ENCODE measurements at places on chromosomes 3 and 15.

- no peak for DNase-seq
Measured at GRCh38 chr3:177137774-177138705, 59.2 kb downstream of the TBL1XR1 start.

- no peak for DNase-seq
Measured at GRCh38 chr3:44870375-44871061, 3.9 kb upstream of the TGM4 start.

- DNase-seq: no peak
Measured at GRCh38 chr3:141735176-141735575, 2.9 kb upstream of the RNF7 start.

DNA sequence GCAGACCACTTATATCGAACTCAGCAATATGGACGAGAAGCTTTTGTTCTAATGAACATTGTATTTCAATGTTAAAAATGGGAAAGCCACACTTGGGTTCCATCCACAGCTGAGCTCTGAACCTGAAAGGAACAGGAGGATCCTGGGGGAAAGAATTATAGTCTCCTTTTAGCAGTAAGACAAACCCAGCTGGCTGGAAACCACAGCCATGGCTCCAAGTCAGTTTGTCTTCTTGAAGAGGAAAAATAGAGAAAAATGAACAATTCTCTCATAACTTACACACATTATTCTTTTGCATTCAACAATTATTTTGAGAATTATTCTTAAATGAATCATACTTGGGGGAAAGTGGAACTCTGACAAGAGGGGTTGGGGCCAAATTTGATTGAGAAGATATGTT is 149.2 kb upstream of the VEPH1 start:
- DNase-seq: no peak

GRCh38 chr3:37545479-37545878 is 316.2 kb upstream of the CTDSPL start:
- no peak for DNase-seq

GRCh38 chr15:96345560-96346399 is 15.3 kb downstream of the NR2F2 start:
- DNase-seq: no peak

DNA sequence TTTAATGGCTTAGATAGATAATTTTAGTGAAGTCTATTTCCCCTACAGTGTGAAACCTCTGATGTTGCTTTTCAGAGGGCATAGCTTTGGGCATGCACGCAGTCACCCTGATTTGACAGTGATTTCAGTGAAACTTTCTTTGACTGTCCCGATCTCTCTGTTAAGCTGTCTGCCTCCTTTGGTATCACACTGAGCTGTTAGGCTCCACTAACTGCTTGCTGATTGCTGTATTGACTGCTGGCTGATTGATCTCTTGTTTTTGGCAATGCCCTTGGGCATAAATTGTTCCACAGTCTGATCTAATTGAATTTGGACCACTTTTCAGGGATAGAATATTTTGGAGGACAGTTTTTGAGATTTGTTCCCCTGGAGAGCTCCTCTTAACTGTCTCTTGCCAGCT is 68.5 kb upstream of the CCDC54 start:
- no peak for DNase-seq

GRCh38 chr3:179016979-179017670 is 54.5 kb downstream of the ZMAT3 start:
- DNase-seq: no peak

- no peak for DNase-seq
Measured at GRCh38 chr3:96833301-96833700, 18.9 kb downstream of the EPHA6 start.

- DNase-seq: no peak
Measured at GRCh38 chr3:188686324-188686723, 485.4 kb upstream of the TPRG1 start.

DNA sequence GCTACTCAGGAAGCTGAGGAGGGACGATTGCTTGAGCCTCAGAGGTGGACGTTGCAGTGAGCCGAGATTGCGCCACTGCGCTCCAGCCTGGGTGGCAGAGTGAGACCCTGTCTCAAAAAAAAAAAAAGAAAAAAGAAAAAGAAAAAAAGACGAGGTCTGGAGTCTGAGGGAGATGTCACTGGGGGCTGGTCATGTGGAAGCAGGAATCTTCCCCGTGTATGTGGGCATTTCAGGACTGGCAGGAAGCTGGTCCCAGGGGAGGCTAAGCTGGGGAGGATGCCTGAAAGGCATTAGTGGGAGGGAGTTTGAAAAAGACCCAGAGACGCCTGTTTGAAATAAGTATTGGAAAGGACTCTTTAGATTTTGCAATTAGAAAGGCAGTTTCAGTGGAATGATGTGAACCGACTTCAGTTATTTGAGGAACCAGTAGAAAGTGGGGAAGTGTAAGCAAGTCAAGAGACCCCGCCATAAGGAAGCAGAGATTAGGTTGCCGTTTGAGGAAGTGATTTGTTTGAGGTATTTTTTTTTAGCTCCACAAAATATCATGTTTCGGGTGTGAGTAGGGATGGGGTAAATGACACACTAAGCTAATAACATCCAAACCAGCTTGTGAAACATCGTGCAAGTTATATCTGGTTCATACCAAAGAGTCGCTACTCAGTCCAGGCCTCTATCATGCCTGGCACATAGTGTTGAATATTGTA is 55.5 kb downstream of the ST6GAL1 start:
- DNase-seq: no peak

GRCh38 chr15:48962662-48963523 is 826 bp downstream of the SHC4 start:
- no peak for DNase-seq

- no peak for DNase-seq
Measured at GRCh38 chr15:60471314-60471713, 7.6 kb downstream of the ICE2 start.

- no peak for DNase-seq
Measured at GRCh38 chr3:125200731-125201139, 11.8 kb downstream of the SLC12A8 start.

DNA sequence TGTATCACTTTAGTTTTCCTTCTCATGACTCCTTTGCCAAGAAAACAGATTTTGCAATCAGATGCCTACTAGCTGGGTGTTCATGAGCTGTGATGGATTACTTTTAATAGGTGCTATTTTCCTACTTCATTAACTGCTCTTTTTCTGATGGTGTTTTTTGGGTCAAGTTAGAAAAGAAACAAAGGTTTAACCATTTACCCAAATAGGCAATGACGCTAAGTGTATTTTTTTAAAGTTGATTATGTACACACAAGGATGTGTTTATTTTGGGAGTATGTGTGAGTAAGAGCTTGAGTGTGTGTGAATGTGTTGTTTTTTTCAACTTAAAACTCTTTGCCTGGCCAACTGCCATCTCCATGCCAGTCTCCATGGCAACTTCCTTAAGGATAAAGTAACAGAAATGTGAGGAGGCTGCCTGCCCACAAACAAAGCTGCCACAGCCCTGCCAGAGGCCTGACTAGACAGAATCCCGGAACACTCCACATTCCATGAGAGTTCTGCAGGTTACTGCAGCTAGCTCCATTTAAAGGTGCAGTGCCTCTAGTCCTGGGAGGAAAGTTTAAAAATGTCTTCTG is 215.6 kb upstream of the RBMS3 start:
- DNase-seq: no peak

DNA sequence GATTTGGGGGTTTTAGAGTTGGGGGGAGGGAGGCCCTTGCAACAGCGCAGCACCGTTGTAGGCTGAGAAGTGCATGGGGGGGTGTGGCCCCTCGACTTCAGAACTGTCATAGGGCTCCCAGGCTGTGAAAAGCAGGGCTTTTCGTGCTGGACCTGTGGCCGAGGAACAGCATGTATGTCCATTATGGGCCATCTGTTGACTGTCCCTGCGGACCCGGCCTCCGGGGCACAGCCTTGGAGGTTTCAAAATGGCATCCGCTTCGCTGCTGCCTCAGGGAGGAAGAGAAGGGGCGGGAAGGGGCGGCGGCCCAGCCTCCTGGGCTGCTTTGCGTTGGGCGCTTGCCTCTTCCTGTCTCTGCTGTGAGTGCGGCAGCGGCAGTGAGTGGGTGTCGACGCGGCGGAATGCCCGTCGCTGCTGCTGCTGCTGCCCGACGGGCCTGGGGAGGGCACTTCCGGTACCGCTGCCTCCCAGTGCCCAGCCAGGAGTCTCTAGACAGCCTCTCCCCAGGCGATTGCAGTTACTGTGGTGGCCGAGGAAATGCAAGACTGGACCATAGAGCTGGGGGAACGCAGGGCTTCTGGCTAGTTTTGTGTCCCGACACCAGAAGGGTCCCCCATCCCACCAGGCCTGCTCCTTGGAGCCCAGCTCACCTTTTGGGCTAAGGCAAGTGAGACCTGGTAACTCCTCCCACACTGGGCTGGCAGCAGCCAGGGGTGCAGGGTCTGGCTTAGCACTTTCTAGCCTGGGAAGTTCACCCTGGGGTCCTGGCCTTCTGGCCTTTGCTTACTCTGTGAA is 1.9 kb downstream of the GNAI2 start:
- peak; percentile 56 for DNase-seq

GRCh38 chr3:177479630-177480029 is 282.3 kb upstream of the TBL1XR1 start:
- no peak for DNase-seq

GRCh38 chr3:133077688-133078087 is 39.5 kb downstream of the TMEM108 start:
- no peak for DNase-seq

DNA sequence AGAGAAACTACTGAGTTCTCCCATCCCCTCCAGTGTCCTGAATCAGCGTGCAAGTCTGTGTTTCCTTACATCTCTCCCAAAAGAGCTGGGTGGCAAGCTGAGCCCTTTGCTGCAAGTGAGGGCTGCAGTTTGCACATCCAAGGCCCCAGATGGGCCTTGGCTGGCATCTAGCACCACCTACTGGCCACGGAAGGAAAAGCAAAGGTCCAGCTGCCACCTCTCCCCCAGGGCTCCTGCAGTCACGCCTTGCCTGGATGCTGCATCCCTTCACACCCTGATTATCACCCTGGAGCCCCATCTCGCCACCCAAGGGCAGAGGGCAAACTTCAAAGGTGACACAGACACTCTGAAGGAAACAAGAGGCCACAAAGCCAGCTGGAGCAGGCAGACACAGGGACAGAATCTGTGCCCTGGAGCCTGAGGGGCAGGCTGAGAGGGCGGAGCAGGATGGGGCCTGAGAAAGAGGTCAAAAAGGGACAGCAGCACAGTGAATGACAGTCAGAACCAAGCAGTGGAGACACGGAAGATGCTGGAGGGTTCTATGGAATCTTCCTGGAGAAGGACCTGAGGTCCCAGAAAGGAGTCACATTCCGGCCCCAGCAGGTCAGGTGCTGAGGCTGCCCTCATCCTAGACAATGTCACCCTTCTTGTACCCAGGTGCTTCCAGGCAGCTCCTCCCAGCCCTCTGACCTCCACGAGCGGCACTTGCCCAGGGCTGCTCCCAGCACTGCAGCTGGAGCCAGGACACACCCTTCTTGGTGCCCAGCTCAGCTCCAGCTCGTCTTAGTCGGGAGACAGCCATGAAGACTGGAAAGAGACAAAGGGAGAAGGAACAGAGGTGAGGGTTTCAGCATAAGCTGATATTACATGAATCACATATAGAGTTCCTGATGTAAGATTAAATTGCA is 18.3 kb upstream of the NTRK3 start:
- no peak for DNase-seq

DNA sequence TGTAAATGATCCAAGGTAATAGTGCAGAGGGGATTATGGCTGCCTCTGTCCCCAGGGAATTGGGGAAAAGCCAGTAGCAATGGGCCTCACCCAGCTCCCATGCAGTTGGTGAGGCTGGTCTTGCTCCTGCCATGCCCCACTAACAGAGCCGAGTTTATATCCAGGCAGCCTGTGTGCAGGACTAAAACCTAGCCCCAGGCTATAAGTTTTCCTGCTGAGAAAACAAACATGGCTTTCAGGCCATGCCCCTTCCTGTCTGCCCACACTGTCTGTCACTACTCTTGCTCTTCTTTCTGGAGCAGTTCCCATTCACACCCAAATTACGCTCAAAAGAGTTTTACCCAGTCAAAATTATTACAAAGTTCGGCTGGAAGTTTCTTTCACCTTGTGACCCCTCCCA is 73.5 kb upstream of the SPATA16 start:
- no peak for DNase-seq

DNA sequence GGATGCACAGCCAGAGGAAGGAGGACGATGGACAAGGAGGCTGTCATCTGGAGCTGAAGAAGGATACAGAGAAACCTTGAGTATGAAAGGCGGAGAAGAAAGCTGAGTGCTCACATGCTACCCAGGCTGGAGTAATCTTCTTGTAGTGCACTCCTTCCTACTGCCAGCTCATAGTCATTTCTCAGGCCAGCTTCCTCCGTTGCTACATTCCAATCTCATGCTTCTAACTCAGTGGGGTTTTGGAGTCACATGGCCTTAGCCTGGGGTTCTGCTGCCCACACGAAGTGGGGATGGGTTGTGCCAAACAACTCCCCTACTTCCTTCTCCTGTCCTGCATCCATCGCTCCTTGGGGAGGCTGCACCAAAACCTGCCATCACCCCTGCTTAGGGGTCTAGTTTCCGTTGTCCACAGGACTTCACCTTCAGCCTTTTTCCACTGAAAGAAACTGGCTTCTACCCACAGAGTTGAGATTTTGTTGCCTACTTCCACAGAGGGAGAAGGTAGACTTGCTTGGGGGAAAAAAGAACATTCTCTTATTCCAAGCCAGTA is 239.9 kb downstream of the EPHB1 start:
- no peak for DNase-seq

- no peak for DNase-seq
Measured at GRCh38 chr3:161423911-161424522, 52.7 kb upstream of the SPTSSB start.

DNA sequence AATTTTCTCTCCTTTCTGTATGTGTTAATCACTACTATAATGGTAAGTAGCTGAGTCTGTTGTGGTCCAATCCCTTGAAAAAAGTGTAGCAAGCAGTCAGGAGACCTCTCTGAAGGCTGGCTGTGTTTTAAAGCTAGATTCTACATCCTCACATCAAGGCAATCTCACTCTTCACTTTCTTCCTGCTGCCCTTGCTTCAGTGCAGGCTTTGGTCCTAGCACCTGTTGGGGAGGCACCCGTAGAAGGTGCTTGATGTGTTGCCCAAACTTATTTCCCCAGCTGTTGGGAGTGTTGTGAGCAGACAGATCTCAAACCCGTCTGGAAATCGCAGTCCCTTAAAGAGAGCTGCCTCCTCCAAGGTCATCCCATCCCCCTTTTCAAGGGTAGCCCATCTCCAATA is 8.6 kb downstream of the FRMD4B start:
- DNase-seq: no peak

DNA sequence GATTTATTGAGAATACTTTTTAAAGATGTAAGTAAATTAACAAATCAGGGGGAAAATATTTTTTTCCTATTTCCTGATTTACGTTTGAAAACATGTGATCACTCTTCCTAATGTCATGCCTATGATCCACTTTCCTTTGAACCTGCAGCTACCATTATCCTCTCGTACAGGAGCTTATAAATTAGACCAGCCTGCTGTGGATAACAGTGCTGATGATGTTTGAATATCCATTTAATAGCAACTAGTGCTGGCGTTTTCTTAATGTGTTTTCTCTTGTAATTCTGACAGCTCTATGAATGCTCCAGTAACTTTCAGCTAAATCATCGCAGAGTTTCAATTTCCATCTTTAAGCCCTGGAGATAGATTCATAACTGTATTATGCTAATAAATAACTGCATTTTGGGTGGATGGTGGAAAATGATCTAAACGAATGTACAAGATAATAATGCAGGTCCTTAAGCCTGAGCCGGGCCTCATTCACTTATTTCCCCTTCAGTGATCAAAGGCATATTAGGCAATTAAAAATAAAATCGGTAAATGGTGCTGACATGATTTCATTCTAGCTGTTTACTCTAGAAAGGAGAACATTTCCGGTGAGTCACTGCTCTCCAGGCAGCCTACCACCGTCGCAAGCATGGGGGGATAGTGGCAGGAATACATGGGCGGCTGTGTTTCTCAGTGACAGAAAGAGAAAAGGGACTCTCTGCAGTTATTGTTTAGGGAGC is 58.5 kb upstream of the SLC24A5 start:
- DNase-seq: no peak

Data from stimulated activated CD8-positive, alpha-beta memory T cell treated with anti-CD3 and anti-CD28 coated beads, Interleukin-4, amount 100 ng/mL, for 4 hours (primary cell).